CD4-positive, alpha-beta T cell (primary cell): ENCODE measurements at places on chromosomes 2 and 18.

DNA sequence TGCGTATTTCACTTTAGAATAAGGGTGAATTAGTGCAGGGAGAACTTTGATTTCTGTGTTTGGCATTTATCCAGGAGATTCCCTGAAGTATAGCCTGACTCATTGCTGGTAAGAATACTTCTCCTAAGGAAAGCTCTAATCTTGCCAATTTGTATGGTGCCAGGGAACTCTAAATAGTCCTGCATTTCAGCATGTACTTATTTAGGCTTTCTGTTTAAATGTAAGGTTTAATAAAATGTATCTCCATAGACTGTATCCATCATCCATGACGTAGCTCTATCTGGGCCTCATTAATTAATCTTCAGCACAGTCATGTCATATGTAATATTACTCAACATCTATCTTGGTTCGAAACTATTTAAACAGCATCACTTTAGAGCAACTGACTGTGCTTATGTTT, 127.7 kb downstream of the DOK6 start:
- DNase-seq = no peak

- DNase-seq = no peak
Observed at GRCh38 chr2:152573168-152573567, 144.1 kb downstream of the PRPF40A start.

- DNase-seq = no peak
Observed at GRCh38 chr2:235398321-235398720, 95.5 kb upstream of the AGAP1 start.

- no peak for DNase-seq
Observed at GRCh38 chr2:133773854-133774653, 205.8 kb upstream of the NCKAP5 start.

DNA sequence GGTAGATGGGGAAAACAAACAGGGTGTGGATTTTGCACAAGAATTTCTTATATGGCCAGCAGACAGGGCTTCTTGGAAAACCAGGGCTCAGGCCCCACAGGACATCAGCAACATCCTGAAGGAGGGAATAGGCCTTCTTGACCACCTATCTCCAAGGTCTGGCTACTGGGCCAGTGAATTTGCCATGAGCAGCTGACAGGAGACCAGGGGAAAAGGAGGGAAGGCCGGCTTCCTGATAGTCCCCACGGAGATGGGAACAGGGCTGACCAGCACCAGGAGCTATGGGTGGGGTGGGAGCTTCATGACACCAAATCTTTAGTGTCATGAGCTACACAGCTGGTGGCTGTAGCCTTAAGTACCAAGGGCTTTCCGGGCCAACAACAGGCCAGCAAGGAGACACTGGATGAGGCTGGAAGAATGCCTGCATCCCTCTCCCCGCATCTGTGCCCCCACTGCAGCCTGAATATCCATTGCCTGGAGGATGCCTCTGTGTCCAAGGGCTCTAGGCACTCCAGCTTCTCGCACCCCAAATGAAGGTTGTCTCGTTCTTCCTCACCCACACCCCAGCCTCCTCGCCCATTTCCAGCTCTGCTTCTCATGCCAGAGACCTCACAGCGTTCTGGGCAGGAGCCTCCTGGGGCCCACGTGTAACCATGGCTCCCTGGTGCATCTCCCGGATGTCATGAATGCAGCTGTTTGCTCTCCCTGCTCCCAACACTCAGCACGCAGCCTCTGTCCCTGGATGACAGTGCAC, 74.8 kb downstream of the EMX1 start:
- no peak for DNase-seq

DNA sequence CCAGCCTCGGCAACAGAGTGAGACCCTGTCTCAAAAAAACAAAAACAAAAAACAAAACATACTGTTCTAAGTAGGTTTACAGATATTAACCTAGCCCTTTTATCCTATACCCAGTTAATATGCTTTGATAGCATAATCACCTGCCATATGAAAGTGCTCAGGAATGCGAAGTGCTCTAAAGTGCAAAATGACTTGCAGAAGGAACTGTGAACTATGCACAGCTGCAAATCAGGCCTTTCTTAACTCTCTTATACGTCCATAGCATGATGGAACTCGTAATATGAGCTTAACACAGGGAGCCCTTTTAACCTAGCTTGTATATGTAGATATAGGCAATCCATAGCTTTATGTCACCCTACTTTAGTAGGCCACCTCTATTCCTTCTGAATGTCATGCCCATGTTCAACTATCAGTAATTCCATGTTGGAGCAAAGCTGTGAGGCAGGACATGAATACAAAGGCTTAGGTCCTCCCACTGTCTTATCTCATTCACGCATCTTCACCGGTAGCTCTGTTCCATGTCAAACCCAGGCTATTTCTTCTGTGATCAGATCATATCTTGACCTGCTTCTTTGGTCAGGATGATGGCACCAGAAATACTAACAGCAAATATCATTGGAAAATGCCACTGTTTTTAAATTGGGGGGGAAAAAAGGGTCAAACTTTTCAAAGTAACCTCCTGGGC, 72.9 kb downstream of the PRPF40A start:
- no peak for DNase-seq

- no peak for DNase-seq
Observed at GRCh38 chr2:45851576-45852304, 200.3 kb downstream of the PRKCE start.

GRCh38 chr2:163198007-163198406, 359.4 kb upstream of the KCNH7 start:
- no peak for DNase-seq
